ENCODE measurements at places on chromosomes 1 and 21.

- DNase-seq, result no peak
Observed at GRCh38 chr1:212467843-212468482, 35.2 kb downstream of the NENF start.

DNA sequence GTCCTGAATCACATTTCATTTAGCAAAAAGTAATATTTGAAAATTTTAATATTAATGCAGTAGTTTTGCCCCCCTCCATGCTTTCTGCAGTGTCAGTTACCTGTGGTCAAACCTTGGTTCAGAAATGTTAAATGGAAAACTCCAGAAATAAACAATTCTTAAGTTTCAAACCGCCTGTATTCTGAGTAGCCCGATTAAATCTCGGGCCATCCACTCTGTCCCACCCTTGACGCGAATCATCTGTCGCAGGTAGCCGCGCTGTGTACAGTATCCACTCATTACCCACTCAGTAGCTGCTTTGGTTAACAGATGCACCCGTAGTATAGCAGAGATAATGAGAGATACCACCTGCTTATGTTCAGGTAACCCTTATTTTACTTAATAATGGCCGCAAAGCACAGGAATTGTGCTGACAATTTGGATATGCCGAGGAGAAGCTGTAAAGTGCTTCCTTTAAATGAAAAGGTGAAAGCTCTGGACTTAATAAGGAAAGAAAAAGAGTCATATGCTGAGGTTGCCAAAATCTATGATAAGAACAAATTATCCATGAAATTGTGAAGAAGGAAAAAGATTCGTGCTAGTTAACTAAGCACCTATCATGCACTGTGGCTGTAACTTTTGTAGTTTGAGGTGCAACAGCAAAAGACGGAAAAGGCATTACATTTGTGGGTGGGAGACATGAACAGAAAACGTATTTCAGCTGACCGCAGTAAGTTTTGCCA, 889 bp upstream of the SCYL3 start:
- DNase-seq, result no peak

- DNase-seq, result no peak
Observed at GRCh38 chr1:36669262-36669661, 186.5 kb upstream of the CSF3R start.

- no peak for DNase-seq
Observed at GRCh38 chr1:9475061-9475627, 64.1 kb upstream of the SLC25A33 start.

DNA sequence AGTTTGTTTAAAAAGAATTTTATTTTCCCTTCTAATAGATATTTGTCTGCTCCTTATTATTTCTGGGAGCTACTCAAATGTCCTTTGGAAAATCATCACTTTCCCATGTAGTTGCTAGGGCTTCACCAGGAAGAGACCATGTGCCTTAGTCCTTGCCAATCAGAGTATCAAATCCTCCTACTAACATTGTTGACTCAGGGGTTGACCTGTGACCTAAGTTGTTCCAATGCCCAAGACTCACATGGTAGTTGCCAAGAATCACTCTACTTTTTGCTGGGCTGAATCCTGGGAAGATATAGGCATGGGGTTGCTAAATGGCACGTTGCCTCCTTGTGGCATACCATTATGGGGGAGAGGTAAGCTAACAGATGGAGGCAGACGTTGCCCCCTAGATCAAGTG, 58.2 kb upstream of the FOXD3 start:
- no peak for DNase-seq

- no peak for DNase-seq
Observed at GRCh38 chr1:74363220-74363619, 128.0 kb downstream of the TNNI3K start.

- no peak for DNase-seq
Observed at GRCh38 chr1:72280711-72281110, 1.6 kb downstream of the NEGR1 start.

- DNase-seq, result no peak
Observed at GRCh38 chr1:239169276-239169675, 217.1 kb upstream of the CHRM3 start.

GRCh38 chr1:36663772-36664430, 181.2 kb upstream of the CSF3R start:
- DNase-seq, result no peak

DNA sequence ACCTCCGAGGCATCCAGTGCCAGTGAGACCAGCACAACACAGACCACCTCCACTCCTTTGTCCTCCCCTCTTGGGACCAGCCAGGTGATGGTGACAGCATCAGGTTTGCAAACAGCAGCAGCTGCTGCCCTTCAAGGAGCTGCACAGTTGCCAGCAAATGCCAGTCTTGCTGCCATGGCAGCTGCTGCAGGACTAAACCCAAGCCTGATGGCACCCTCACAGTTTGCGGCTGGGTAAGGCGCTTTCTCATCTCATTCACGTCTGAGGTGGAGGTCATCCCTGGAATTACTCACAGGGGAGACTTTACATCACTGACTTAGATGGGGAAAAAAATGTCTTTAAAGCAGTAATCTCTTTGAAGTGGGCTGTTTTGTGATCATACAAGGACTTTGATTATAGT, 106.3 kb downstream of the CD247 start:
- DNase-seq, result no peak

- no peak for DNase-seq
Observed at GRCh38 chr1:19975423-19976193, 3.8 kb downstream of the PLA2G2A start.

- peak; percentile 55 for DNase-seq
Observed at GRCh38 chr1:160400223-160400645, at the start of gene VANGL2. TSS of gene VANGL2 (plus strand) at chr1:160400564. CDS start at chr1:160415838, 15,274 bp downstream.

- no peak for DNase-seq
Observed at GRCh38 chr1:246001837-246002230, 505.2 kb downstream of the SMYD3 start.

- no peak for DNase-seq
Observed at GRCh38 chr1:219323426-219323825, 149.7 kb downstream of the LYPLAL1 start.

DNA sequence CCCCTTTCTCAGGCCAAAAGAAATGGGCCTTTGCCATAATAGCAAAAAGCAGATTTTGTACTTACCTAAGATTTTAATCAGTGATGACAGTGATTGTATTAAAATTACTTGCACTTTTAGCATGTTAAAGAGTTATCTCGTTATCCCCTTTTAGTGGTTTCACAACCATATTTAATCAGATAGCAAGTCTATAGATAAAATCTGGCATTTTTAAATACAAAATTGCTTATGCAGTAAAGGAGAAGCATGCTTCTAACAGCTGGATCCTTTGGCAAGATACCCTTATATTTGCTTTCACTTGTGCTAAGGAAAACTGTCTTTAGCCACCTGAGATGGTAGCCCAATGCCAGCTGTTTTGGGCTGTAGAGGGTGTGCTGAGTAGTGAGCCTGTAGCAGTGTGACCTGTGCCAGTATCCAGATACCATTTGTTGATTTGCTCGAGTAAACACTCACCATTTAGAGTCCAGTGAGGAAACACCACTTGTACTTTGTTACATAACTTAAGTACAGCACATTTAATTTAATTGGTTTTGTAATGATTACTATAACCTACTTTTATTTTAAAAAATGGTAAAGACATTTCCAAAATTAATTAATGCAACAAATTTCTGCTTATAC, 314.4 kb upstream of the ZP4 start:
- no peak for DNase-seq

DNA sequence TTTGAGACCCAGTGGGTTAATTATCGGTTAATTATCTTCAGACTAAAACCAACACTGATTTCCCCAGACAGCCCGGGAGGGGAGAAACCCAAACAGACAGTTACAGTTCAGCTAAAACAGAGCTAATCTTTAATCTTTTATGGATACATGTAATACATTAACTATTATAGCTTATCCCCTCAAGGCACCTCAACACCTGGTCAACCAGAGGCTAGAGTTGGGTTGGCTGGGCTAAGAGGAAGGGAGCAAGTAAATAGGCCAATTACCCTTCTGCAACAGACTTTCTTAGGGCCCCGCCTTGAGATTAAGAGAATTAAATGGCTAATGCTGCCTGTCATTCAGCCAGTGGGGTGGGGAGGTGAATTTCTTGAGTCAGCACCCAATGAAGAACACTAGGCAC, 6.6 kb upstream of the MED18 start:
- DNase-seq, result no peak

DNA sequence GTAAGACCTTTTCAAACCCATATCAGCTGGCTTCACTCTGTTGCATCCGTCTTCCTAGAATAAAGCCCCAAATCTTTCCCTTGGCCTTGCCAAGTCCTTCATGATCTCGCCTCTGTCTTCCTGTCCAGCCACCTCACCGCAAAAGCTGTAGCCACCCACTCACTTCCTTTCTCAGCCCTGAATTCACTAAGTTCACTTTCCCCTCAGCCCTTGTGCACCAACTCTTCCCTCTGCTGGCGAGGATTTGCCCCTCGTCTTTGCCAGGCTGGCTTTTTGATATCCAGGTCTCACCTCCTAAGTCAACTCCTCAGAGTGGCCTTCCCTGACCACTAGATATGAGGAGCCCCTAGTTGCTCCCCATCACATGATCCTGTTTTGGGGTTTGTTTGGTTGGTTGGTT, 3.9 kb upstream of the COL16A1 start:
- DNase-seq, result no peak

DNA sequence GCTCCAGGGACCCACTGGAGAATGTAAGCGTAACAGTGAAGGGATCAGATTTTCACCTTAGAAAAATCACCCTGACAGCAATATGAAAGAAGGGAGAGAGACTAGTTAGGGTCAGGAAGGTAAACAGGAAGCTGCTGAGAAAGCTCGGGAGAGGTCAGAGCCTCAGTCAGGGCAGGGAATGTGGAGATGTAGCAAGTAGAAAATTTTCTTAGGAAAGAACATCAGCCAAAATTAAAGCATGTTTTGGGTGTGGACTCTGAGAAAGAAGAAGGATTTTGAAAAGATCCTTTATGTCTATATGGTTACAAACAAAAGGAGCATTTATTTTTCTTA, 16.7 kb upstream of the ERICH3 start:
- DNase-seq, result no peak

- DNase-seq, result no peak
Observed at GRCh38 chr1:4126731-4127591, 226.9 kb upstream of the C1orf174 start.

- DNase-seq, result no peak
Observed at GRCh38 chr1:50271968-50272578, 151.2 kb downstream of the DMRTA2 start.

DNA sequence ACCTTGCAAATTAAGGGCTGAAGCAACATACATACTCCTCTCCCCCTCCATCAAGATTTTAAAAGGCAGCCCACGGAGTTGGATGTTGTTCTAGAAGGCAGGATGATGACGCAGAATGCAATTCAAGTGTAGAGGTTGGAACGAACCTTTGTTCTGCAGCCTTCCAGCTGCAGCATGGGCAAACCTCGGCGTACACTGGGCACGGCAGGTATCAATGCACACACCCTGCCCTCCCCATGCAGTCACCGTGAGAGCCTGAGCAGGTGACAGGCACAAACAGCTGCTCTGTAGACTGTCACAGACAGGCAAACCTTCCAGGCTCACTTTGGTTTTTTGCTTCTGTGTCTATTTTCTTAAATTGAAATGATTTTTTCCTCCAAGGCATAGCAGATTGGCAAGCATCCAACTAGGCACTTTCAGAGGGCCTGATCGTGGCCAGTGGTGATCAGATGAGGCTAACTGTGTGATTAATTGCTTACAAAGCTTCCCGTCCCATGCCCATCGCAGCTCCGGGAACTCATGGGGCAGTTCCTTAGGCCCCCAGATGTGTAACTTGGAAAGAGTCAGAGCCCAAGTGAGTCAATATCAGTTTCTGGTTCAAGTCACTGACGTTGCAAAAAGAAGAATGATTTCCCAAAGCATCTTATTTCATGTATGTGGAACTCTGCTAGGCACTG, 82.3 kb downstream of the ITPKB start:
- peak; percentile 73 for DNase-seq

DNA sequence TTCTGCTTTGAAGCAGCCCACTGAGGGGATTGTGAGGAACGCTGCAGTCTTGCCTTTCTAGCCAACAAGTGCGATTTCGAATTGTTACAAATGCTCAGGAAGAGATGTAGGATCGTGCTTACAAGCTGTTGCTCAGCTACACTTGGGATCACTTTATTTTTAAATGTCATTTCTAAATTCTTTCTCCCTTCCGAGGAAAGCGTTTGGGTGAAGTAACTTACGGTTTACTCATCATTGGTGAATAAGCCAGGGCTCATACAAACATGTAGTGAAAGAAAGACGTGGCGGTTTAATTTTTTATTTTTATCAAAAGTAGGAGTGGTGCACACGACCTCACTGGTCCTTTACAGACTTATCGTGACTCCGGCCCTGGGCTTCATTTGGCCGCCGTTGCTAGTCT, 386.6 kb downstream of the KIF26B start:
- DNase-seq, result no peak

GRCh38 chr1:94805912-94806311, 14.2 kb upstream of the SLC44A3 start:
- DNase-seq, result peak; percentile 37

GRCh38 chr1:222893255-222893654, 78.4 kb downstream of the DISP1 start:
- DNase-seq, result no peak

DNA sequence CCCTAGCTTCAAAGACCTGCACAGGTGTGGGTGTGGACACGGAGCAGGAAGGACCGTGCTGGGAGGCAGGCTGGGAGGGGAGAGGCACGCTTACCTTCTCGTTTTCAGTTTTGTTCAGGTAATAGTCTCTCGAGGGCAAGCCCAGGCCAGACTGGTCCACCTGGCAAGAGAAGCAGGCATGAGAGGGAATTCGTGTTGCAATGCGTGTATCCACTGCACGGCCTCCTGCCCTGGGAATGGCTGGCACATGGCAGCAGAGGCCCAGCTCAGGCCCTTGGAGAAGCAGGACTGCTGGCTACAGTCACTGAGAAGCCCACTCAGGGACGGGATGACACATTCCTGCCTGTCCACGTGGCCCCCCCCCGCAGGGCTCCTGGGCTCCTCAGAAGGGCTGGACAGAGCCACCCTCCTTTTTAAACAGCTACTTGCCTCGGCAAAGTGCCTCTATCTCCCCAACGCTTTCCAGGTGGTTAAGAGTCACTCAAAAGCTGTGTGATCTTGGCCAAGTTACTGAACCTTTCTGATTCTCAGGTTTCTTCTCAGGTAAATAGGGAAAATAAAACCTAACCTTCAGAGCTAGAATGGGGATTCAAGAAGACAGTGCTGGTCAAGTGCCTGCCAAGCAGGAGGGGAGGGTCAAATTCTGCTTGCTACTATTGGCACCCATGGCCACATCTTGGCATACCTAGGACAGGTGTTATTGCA, 32.7 kb downstream of the ECE1 start:
- DNase-seq, result no peak

- DNase-seq, result no peak
Observed at GRCh38 chr21:46116776-46117585, 19.1 kb downstream of the COL6A2 start.

Measured in CD4-positive, alpha-beta T cell treated with Interleukin-6 for 4 hours (primary cell).